NCI-H510A treated with DMSO at 0.1 percent for 48 hours (cell line): ENCODE measurements at places on chromosomes 1 and 21.

DNA sequence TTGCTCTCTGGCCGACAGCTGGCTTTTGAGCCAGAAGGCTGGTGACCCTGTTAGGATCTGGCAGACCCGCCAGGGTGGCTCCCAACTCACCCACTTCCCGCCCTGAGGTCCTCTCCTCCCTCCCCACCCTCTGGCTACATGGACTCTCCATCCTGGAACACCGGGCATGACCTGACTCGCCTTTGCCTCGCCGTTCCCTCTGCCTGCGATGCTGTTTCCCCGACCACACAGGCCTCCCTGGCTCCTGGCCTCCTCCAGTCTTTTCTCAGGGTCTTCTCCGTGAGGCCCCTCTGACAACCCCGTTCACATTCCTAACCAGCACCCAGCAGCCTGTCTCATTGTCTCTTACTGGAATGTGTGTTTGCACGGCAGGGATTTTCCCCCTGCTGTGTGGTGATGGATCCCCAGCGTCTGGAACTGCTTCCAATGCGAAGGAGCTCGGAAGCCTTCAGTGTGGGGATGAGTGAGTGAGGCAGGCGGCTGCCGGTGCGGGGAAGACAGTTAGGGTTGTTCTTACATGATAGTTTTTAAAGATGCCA, 46.0 kb upstream of the POFUT2 start:
- no peak for DNase-seq

DNA sequence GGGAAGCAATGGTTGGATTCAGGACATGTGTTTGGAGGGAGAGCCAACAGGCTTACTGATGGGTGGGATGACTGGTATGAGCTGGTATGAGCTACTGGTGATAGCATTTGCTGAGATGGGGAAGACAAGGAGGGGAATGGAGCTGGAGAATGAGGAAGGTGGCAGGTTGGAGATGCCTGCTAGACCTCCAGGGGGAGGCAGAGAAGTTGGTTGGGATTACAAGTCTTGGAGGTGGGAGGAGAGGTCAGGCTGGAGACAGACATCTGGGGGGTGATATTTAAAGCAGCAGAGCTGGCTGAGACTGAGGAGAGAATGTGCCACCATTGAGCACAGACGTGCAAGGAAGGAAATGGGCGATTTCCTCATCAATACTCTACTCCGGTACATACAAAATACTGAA, 31.8 kb upstream of the ENO1 start:
- no peak for DNase-seq

GRCh38 chr1:176884911-176885310, 279.6 kb downstream of the ASTN1 start:
- DNase-seq: no peak

DNA sequence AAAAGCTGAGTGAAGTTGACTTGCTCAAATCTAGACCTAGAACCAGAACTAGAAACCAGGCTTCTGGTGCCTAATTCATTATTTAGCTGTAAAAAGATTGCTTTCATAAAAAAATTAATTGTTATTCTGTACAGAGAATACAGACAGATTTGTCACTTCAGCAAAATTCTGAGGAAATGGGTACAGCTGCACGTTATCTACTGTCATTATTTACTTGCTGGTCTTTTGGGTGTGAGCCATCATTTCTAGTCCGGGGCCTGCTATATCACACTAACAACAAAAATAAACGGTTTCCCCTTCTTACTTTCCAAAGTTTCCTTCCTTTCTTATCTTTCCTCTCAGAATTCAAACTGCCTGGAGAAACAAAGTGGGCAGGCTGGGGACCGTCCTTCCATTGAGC, 68.3 kb downstream of the PTGER3 start:
- no peak for DNase-seq

GRCh38 chr1:221431068-221431651, 310.7 kb downstream of the DUSP10 start:
- DNase-seq: no peak

DNA sequence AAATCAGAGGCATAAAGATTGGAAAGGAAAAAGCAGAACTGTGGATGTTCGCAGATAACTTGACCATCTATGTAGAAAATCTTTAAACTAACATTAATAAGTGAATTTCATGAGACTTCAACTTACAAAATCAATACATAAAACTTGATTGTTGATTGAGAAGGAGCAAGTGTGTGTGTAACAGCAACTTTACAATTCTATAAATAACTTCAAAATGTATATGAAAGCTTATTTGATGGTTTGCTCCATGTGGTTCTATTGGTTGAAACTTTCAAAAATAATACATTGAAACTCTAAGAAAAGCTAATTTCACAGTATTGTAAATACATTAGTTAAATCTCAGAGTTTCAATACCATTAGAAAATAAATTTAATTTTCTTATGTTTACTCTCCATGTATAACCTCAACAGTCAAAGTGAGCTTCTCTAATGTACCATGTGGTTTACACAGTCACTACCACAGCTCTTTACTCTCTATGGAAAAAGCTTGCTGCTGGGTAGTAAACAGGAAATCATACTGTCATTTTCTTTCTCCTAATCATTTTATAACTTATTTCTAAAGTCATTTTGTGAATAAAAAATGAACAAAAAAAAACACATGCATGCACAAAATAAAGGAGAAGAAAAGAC, 12.0 kb downstream of the AKT3 start:
- no peak for DNase-seq

- no peak for DNase-seq
Observed at GRCh38 chr21:46130831-46131587, 24.4 kb downstream of the FTCD start.

- no peak for DNase-seq
Observed at GRCh38 chr1:80593197-80593596, 1207.5 kb upstream of the ADGRL2 start.

- no peak for DNase-seq
Observed at GRCh38 chr1:153617663-153618062, 1.5 kb upstream of the S100A14 start.

DNA sequence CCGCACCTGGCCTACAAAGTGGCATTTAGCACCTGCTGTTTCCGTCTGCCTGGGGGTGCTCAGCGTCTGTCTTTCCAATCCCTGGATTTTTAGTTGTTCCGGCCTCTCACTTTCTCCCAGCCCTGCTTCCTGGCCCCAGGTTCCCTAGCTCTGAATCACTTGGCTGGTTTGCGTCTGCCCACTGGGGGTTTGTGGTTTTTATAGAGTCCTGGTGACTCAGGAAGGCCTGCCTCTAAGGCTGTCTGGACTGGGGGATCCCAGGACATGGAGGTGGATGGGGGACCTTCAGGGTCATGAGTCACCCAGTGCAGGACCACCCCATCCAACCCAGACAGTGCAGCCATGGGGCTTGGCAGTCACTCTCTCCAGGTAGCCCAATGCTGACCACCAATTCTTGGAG, 53.5 kb downstream of the MRPL37 start:
- no peak for DNase-seq

GRCh38 chr1:70617728-70618127, 206.7 kb downstream of the CTH start:
- DNase-seq: no peak

DNA sequence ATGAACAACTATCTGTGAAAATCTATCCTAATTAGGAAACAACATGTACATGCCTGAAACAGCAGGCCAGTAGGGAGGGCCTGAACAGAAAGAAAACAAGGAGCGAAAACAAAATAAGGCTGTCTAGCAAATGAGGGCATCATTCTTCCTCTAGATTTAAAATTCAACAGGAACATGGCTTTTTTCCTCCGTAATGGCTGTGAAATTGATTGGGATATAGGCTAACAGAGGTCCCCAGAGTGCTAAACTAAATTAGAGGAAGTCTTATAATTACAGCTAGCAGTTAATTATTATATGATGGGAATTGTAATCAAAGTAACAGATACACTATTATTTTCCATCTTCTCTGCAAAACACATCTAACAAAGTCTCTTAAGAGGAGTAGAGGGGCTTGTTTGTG, 51.7 kb upstream of the TIAM1 start:
- no peak for DNase-seq

GRCh38 chr1:184518736-184519357, 132.0 kb downstream of the C1orf21 start:
- no peak for DNase-seq

- no peak for DNase-seq
Observed at GRCh38 chr1:214902636-214903320, 179.8 kb upstream of the KCNK2 start.

DNA sequence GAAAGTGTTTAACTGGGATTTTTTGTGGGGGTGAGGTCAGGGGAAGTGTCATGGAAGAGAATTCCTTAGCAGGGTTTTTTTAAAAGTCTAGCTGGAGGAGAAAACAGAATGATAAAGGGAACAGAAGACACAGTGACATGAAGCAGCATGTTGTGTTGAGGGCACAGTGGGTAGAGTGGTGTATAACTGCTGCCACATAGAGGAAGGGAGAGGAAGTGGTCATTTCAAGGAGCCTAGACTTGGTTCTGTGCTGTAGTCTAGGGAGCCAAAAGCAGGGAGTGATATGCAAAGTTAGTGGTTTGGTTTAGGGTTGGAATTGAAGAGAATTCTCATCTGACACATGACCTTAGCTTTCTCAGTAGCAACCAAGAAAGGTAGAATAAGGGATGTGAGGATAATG, 10.2 kb downstream of the EEIG2 start:
- peak; percentile 40 for DNase-seq

- no peak for DNase-seq
Observed at GRCh38 chr1:229336345-229336744, 6.5 kb downstream of the CCSAP start.

DNA sequence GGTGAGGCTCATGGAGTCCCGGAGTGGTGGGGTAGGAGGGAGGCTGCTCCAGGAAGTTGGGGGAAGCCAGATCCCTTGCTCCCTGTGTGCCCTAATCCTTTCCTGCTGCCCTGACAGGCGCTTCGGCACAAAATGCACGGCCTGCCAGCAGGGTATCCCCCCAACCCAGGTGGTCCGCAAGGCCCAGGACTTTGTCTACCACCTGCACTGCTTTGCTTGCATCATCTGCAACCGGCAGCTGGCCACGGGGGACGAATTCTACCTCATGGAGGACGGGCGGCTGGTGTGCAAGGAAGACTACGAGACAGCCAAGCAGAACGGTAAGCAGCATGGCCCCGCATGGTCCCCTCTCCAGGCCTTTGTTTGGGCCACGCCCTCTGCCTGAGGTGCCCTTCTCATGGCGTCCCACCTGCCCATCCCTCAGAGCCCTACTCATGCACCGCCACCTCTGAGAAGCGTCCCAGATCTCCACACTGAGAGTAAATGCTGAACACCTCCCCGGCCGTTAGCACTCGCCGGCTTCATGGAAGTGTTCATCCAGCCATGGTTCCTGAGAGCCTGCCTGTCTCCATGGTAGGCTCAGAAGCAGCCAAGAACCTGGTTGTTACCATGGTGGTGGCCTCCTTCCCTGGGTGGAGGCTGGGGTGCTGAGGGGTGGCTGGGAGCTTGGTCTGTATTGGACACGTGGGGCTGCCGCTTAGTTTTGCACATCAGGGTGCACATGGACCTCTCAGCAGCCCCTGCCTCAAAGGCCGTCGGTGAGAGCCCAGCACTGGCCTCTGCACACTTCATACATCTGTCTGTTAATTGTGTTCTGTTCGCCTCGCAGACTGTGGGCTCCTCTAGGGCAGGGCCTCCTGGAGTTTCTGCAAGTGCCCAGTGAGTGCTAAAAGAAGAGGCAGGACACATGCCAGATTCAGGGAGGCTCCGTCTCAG, 36.5 kb downstream of the LHX4 start:
- DNase-seq: no peak

- DNase-seq: no peak
Observed at GRCh38 chr1:43493661-43494450, 36.8 kb upstream of the PTPRF start.

DNA sequence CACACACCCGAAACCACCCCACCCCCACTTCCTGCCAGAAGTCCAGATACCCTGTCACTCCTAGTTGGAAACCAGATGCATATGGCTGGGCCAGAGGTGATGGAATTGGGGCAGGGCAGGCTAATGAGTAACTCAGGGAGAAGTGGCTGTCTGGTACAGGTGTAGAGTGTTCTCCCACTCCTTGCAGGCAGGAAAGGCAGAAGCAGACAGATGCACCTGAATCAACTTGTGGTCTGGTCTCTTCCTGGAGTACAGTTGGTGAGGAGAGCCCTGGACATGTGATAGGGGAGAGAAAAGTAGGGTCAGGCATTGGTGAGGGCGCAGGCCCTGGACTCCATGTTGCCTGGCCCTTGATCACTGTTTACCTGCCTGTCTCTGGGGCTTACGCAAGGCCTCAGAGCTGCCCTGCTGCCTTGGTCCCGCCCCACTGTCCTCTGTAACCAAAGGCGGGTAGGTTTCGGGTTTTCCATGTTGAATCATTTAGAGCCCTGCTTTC, 2.5 kb downstream of the CGN start:
- peak; percentile 76 for DNase-seq

- no peak for DNase-seq
Observed at GRCh38 chr1:8823295-8823664, 5.8 kb upstream of the RERE start.

GRCh38 chr1:110481968-110482623, 31.1 kb downstream of the PROK1 start:
- DNase-seq: no peak

DNA sequence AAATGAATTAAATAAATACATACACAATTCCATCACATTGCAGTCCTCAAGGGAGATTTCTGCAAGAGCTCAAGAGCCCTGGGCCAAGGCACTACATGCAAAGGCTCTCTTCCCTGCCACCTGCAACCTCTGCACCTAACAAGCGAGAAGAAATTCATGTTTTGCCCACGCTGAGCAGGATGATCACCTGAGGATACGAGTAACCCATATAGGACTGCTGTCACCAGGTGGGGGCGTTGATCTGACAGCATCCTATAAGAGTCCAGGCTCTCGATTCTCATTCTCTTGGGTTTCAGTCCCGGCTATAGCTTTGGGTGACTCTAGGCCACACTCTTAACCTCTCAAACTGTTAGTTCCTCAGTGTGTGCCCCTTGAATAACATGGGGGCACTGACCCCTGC, 18.7 kb upstream of the SPOCD1 start:
- no peak for DNase-seq
